ENCODE measurements at places on chromosomes 1 and 21.
A peak's percentile ranks its signal among the peaks of the same experiment; 100 is the strongest.

DNA sequence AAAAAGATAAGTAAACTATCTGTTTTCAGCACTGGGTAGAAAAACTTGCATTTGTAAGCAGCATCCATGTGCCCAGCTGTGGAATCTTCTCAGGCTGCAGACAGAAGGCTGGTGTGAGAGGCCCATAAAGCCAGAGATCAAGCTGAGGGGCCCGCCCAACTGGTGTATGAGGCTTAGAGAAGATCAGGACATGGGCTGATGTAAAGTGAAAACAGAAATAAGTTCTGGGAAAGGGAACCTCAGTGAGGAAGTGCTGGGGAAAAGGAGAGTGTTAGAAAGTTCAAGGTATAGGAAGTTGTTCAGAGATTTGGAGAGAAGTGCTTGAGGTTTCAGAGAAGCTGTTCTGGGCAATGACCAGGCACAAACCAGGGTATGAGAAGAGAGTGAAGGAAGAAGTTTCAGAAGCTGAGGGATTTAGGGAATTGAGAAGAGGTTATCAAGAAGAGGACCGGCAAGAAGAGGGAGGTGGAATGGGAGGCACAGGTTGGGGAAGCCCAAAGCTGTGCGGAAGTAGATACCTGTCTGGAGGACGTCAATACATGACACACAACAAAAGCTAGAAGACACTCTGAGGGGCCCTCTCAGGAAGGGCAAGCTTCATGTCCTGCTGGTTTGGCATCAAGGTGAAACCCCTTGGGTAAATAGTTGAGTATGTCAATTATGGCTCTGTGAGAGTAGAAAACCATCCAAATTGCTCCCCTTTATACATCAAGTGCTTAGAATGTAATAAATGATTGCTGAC, 2.7 kb upstream of the CD5L start:
- no peak for DNase-seq

DNA sequence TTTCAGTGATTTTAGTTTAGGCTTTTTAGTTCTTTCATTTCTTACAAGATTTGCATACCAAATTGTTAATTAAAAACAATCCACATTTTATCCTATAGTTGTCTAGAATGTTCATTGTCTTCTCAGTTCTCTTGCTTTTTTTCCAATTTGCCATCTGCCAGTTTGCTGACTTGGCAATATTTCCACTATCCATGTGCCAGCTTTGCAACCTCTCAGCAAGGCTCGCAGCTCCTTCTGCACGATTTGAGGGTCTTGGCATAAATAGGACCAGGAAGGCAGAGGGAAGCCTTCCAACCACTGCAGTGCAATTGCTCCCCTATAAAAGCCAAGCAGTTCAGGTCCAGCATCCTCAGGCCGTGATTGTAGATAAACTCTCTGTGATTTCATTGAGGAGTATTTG, 306.8 kb upstream of the FMN2 start:
- no peak for DNase-seq

DNA sequence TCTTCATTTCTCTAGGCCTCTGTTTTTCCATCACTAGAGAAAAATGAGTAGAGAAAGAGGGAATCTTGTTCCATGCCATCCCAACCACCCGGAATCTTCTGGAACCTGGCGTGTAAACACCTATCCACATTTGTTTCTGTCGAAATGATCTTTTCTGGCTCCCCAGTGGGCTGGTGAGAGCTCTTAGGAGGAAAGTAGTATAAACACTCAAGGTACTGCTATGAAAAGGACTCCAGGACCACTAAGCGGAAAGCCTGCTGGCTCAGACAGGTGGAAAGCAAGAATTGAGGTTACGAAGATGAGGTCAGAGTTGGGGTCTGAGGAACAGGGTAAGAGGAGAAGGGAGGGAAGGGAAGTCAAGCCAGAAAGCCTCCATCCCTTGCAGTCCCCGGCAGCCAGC, 90.8 kb downstream of the PLXNA2 start:
- DNase-seq = no peak

DNA sequence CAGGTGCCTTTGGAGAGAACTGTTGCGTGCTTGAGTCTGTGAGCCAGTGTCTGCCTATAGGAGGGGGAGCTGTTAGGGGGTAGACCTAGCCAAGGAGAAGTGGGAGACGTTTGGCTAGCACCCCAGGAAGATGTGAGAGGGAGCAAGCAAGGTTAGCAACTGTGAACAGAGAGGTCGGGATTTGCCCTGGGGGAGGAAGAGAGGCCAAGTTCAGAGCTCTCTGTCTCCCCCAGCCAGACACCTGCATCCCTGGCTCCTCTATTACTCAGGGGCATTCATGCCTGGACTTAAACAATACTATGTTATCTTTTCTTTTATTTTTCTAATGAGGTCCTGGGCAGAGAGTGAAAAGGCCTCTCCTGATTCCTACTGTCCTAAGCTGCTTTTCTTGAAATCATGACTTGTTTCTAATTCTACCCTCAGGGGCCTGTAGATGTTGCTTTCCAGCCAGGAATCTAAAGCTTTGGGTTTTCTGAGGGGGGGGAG, 2.4 kb downstream of the BTG2 start:
- peak; percentile 96 for DNase-seq

DNA sequence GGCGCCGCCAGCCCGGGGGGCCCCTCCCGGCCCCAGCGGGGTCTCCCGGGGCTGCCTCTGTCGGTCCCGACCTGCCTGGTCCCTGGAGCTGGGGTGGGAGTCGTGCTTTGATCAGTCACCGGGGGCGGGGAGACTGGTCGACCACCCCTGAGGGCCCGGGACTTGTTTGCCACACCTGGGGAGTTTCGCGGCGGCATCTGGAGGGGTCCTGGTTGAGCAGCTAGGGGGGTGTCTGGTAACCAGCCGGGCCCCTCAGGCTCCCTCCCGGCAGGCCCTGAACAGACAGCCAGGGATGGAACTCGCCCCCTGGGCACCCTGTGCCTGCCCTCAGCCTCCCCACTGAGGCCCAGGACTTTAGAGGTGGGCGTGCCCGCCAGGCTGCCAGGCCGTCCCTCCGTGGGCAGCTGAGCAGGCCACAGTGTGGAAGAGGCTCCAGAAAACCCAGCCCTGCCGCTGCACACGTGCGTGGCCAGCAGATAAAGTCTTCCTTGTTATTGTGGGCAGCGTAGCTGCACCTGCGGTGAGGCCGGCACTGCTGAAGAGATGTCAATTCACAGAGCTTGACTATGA, 13.3 kb upstream of the SAMD11 start:
- DNase-seq = no peak

GRCh38 chr1:169623132-169623926, 6.6 kb downstream of the SELP start:
- no peak for DNase-seq

- no peak for DNase-seq
Measured at GRCh38 chr1:31703431-31704270, at the start of gene COL16A1. Gene COL16A1 (minus strand): TSS chr1:31704017. CDS start chr1:31702193, 1,824 bp downstream.

DNA sequence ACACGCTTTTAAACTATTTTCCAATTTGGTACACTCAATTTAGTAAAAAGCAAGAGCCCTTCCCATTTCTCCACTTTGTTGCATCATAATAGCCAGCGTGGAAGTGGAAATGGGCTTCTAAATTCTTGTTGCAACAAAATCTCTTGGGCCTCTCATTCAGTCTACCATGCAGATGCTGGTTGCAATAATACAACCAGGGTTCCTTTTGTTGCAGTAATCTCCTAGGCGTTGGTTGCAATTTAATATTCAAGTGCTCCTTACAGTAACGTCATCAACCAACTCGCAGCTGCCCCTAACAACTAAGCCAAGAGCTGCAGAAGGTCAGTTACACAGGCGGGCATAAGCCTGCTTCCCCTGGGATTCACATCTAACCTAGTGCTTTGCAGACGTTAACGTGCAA, 2.7 kb upstream of the HDGF start:
- DNase-seq = peak; percentile 40

DNA sequence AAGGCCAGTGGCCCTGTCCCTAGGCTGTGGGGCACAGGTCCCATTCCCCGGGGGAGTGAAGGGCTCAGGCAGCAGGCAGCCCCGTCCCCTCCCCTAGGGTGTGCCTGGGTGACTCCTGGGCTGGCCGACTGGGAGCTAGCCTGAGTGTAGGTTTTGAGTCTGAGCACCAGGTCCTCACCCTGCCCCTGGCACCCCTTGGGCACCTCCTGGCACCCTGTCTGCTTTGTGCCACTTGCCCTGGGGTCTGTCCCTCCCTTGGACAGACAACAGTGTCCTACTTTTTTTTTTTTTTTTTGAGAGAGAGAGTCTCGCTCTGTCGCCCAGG, 24.2 kb downstream of the RRP1 start:
- DNase-seq = no peak

- no peak for DNase-seq
Measured at GRCh38 chr1:184473176-184473966, 86.5 kb downstream of the C1orf21 start.

- DNase-seq = peak; percentile 45
Measured at GRCh38 chr1:86965012-86965826, 50.8 kb downstream of the HS2ST1 start.

DNA sequence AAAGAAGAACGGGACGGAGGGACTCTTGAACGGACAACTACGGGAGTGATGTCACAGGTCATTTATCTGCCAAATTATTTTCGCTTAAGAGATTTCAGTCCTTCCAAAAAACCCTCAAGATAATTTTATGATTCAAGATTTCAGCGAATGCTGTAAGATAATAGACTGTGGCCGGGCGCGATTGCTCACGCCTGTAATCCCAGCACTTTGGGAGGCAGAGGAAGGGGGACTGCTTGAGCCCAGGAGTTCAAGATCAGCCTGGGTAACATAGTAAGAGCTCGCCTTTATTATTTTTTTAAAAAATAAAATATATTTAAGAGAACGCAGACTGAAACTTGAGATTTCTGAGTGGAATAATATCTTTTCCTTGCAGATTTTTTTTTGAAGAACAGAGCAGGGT, 609 bp downstream of the RWDD2B start:
- no peak for DNase-seq

DNA sequence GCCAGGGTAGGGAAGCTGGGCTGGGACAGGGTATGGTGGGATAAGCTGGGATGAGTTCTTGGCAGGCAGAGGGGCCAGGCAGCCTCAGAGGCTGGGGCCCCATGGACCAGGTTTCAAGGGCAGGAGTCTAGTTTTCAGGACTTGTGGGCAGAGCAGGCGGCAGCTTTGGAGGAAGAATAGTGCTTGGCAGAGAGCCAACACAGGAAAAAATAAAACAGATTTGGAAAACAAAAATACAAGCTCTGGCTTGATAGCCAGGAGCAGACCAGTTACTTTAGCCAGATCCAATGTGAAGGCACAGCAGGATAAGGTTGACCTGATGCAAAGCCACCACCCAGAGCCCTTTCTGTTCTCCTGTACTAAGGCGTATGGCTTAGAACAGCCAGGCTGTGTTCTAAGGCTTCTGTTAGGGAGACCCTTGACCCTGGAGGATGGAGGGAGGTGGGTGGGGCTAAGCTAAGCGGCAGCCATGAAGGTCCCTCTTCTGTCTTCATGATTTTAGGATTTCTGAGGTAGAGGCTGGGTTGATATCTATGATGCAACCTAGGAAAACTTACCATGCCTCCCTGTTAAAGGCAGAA, 5.5 kb downstream of the TRAF5 start:
- DNase-seq = no peak

- no peak for DNase-seq
Measured at GRCh38 chr21:44395260-44395659, 41.8 kb downstream of the TRPM2 start.

- peak; percentile 69 for DNase-seq
Measured at GRCh38 chr1:26602378-26602959, 72.9 kb downstream of the RPS6KA1 start.

DNA sequence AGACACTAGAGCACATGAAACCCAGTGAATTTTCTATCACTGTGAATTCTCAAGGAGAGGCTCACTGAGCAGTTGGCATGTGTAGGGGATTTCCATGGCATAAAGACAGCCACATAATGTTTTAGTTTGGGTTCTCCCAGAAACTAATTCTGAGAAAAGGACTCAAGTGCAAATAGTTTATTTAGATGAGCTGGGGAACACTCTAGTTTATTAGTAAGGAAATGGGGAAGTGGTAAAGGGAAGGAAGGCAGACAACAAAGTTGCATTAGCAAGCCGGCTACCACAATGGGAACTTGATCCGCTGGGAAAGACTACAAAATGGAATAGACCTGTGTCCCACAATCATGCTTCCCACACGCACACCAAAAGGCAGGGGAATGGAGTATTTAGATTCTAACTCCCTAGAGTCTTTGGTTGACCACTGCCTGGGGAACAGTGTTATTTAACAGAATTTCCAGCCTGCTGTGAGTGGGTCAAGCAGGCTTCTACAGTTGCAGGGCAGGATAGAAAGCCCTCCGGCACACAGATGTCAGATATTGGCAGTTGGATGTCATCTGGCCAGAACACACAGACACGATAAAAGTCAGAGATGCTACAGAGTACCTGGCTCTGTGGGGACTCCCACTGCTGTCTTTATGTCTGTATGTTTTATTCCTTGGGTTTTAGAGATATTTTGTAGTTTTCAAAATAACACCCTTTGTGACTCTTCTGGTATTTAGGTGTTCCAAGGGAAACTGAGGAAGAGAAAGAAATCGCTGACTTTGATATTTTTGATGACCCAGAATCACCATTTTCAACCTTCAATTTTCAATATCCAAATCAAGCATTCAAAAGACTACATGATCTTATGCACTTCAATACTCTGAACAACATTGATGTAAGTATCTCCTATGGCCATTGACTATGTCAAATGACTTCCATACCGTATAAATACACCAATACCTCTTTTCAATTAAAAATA, 150.1 kb downstream of the PLA2G4A start:
- DNase-seq = no peak

DNA sequence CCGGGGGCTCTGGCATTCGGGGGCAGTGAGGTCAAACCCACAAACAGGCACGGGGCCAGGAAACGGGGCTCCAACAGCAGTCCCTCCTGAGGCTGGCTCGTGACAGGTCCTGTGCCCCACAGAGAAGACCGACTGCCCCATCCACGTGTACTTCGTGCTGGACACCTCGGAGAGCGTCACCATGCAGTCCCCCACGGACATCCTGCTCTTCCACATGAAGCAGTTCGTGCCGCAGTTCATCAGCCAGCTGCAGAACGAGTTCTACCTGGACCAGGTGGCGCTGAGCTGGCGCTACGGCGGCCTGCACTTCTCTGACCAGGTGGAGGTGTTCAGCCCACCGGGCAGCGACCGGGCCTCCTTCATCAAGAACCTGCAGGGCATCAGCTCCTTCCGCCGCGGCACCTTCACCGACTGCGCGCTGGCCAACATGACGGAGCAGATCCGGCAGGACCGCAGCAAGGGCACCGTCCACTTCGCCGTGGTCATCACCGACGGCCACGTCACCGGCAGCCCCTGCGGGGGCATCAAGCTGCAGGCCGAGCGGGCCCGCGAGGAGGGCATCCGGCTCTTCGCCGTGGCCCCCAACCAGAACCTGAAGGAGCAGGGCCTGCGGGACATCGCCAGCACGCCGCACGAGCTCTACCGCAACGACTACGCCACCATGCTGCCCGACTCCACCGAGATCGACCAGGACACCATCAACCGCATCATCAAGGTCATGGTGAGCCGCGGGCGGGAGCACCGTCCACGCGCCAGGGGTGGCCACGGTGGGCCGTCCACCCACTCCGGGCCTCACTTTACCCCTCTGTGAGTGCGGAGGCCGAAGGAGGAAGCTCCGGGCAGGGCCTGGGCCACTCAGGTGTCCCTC, 14.2 kb downstream of the COL6A2 start:
- no peak for DNase-seq

- no peak for DNase-seq
Measured at GRCh38 chr21:39452970-39453342, 1.2 kb downstream of the SH3BGR start.

All from HAP-1 (cell line).